ENCODE measurements at places on chromosomes 1 and 21.

DNA sequence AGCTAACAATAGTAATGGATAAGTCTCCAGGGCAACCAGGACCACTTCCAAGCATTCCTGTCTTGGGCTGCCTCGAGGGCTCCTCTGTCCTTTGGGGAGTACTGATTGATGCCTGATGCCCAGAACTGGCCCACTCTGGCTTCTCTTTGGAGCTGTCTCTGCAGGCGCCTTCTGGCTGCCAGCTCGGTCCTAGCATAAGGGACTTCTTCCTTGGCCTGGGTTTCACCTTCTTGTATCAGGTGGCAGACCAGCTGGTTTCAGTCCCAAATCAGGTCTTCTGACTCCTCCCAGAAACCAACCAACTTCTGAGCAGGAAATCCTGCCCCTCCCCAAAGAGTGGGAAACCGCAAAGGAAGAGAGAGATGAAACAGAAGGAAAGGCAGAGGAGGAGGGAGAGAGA, 10.6 kb downstream of the G0S2 start:
- no peak for DNase-seq

- DNase-seq: no peak
Measured at GRCh38 chr1:155352631-155353030, 31.9 kb downstream of the RUSC1 start.

- DNase-seq: no peak
Measured at GRCh38 chr1:22253012-22253790, 110.3 kb upstream of the WNT4 start.

GRCh38 chr21:14850394-14850793, 214.4 kb downstream of the NRIP1 start:
- DNase-seq: no peak

- DNase-seq: peak; percentile 63
Measured at GRCh38 chr1:41404308-41404761, 43.1 kb downstream of the FOXO6 start.

Data from NCI-H146 (cell line).